ENCODE measurements at places on chromosomes 11 and 22.
A peak's percentile ranks its signal among the peaks of the same experiment; 100 is the strongest.

- no peak for DNase-seq
These were observed 12.8 kb downstream of the MACROD1 start for GRCh38 chr11:64152841-64153691.

DNA sequence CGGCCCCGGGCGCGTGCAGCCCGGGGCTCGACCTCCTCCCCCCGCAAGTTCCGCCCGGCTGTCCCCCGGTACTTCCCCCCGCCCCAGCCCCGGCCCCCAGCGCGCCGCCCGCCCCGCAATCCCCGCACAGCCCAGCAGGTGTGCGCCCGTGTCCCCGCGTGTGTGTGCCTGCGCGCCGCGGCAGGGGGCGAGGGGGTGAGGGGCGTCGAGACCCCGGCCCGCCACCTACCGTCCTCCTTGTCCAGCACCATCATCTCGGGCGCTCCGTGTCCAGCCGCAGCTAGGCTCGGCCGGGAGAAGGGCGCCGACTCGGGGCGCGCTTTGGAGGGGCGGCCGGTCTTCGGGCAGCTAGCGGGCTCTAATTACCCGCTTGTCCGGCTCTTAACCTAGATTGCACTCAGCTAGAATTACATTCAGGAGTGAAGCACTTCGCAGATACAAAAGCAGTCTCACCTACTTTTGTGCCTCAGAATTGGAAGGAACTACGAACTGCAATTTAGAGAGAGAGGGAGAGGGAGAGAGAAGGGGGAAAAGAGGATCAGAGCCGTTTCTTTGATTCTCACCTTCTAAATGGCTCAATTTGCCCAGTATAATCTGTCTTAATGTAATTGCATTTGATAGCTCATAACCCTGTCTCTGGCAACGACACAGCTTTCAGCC is 439 bp downstream of the LMO1 start:
- DNase-seq: peak; percentile 13

- no peak for DNase-seq
These were observed 692.1 kb downstream of the NTM start for GRCh38 chr11:132062541-132062940.

GRCh38 chr11:114296605-114297372 is 590 bp downstream of the NNMT start:
- no peak for DNase-seq

- DNase-seq: no peak
These were observed 36.7 kb downstream of the ADAMTS8 start for GRCh38 chr11:130391711-130392110.

- DNase-seq: no peak
These were observed 2.0 kb downstream of the MAP3K11 start for GRCh38 chr11:65611758-65612603.

DNA sequence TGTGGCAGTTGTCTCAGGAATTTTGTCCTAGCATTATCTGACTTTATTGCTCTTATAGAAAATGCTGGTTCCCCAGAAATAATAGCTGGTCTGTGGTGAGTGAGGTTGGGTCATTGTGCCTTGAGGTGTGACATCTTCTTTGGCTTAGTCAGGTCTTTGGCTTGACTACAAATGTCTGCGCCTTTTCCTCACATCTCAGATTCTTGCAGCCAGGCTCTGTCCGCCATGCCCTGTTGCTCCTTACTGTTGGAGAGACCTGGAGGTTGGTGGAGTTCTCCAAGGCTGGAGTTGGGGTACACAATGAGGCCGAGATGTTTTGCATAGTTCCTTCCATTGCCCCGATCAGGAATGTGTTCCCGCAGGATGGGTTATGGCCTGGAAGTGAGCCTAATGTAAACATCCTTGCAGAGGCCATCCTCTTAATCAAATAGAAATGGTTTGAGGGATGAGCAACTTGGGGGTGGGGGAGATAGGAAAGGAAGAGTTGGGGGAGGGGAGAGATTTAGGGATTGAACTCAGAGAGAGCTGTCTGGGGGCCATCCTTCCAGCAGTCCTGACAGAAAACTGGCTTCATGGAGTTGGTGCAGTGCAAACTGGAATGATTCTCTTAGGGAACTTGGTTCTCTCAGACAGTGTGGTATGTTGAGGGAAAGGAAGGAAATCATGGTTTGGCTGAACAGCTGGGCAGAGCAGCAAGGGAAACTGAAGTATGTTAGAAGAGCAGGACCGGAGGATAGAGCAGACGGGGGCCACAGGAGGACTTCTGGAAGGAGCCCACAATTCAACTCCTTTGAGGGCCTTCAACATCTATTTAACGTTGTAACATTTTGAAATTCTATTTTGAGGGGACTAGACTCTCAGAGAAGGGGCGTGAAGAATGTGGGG is 49.9 kb downstream of the ZBTB16 start:
- DNase-seq: no peak

DNA sequence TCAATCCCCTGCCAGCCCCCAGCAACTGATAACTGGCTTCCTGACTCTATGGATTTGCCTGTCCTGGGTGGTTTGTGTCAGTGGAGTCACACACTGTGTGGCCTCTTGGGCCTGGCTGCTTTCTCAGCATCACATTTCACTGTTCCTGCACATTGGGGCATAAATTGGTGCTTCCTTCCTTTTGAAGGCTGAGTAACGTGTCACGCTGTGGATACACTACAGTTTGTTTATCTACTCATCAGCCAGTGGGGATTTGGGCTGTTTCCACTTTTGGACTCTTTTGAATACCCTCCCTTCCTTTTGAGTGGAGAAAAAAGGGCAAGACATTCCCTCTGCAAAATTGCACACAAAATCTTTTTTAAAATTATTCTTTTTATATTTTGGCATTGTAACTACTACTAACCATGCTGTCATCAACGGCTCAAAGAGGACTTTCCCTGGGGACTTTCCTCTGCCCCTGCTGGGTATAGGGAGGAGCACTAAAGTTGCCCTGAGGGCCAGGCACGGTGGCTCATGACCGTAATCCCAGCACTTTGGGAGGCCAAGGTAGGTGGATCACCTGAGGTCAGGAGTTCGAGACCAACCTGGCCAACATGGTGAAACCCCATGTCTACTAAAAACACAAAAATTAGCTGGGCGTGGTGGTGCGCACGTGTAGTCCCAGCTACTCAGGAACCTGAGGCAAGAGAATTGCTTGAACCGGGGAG is 7.8 kb upstream of the CELSR1 start:
- DNase-seq: no peak

DNA sequence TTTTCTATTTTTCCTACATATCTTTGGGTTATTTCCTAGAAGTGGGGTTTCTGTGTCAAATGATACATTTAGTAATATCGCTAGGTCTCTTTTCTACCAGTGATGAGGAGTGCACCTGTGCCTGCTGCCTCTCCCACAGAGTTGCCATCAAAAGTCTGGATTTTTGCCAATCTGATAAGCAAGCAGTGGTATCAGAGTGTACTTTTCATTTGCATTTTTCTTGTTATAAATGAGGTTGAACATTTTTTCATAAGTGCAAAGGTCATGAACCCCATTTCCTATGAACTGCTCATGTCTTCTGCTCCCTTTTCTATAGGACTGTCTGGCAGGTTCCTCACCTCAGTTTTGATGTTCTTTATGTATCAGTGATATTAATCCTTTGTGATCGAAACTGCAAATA is 1.7 kb downstream of the TRPM5 start:
- no peak for DNase-seq

DNA sequence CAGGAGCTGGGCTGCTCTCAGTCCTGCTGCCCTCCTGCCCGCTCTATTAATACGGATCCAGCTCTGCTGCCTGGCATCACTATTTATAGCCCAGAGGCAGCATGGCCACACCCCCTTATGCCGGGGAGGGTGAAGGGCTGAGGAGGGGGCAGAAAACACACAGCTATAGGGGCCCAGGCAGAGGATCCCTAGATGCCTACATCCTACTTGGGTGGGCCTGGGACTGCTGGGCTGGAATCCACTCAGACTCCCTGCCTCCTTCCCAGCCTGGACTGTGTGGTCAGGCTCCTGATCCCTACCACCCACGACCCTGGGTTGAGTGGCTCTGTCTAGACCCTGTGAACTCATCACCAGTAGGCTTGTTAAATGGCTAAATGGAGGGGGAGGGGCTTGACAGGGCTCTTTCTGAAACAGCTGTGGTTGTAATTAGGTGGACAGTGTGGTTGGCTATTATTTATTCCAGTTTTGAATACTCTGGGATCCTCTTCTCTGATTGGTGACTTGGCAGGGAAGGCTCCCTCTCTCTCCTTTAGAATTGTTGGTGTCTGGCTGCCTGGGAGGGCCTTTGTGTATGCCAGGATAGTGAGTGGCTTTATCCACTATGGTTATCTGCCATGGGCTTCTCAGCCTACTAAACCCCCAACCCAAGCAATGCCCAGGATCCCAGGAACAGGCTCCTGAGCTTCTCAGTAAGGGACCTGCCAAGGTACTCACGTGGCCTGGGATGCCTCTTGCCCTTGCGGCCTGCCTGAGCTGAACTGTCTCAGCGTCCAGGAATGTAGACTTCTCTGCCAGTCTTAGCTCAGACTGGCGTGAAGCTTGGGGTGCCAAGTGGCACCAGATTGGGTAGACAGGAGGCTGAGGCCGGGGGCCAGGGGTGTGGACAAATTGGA is 15.2 kb downstream of the PHLDB1 start:
- DNase-seq: peak; percentile 66

GRCh38 chr11:5992604-5993251 is 5.9 kb upstream of the OR52L1 start:
- no peak for DNase-seq

- DNase-seq: no peak
These were observed 93.7 kb downstream of the STIM1 start for GRCh38 chr11:3949125-3949524.

GRCh38 chr11:80838153-80838552 is 1397.3 kb upstream of the TENM4 start:
- DNase-seq: no peak

GRCh38 chr11:128903248-128904061 is 12.3 kb downstream of the KCNJ5 start:
- no peak for DNase-seq

Measured in C1 segment of cervical spinal cord (tissue), 14 donors.